ENCODE measurements at places on chromosomes 5 and 9. TPM values are rescaled to one million over a fixed set of nuclear protein-coding genes. Genes with fewer than 3 reads are reported as not detected.

The ERP44 gene
- 22.3 TPM for total RNA-seq

The ARHGEF28 gene
- 66.3 TPM for total RNA-seq

The PHYHD1 gene
- 59.0 TPM for total RNA-seq

The LEAP2 gene
- 1.5 TPM for total RNA-seq

The AHRR gene
- 1.7 TPM for total RNA-seq

The MAMDC2 gene
- total RNA-seq = 7.1 TPM

The GPR151 gene
- not detected for total RNA-seq

The ECM2 gene
- total RNA-seq = 7.6 TPM

The UIMC1 gene
- 37.9 TPM for total RNA-seq

The FABP6 gene
- not detected for total RNA-seq

The CAMK2A gene
- total RNA-seq = 0.28 TPM

The SH3PXD2B gene
- 22.8 TPM for total RNA-seq

The TESK1 gene
- 35.8 TPM for total RNA-seq

The ABITRAM gene
- 11.7 TPM for total RNA-seq

DNA sequence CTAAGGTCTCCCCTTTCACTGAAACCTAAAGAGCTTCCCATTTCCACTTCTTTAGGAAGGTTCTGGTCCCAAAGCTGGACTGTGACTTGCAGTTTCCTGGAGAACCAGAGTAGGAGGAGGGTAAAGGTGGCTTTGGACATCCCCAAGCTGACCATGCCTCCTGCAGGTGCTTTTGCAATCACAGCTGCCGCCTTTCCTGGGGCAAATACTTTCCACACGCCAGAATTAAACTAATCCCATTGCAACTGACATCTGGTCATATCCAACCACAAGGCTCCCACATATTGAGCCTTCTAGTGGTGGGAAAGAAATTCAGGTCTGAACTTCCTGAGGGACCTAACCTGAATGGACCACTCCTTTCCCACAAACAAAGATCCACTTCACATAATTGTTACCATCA, 92.7 kb downstream of the NRG2 start:
- H3K36me3 ChIP-seq = no peaks in the 10 kb centered on the region
- no peaks in the 10 kb centered on the region for H3K4me1 ChIP-seq
- no peak overlapping the region for H3K27ac ChIP-seq
- H3K27me3 ChIP-seq = no peaks in the 10 kb centered on the region
- no peak for DNase-seq

DNA sequence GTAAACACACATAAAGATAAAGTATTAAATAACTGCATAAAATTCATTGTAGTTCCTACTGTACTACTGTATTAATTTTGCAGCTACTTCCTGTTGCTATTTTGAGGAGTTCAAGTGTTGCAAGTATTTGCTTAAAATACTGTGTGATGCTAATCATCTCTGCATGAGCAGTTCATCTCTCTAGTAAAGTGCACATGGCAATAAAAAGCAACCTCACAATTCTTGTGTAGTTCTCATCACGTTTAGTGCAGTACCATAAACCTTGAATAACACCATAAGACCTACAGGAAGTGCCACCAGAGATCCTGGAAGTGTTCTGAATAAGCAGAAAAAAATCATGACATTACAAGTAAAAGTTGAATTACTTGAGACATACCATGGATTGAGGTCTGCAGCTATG, 34.6 kb downstream of the CPLANE1 start:
- no peaks in the 10 kb centered on the region for H3K4me1 ChIP-seq
- no peak overlapping the region for H3K27ac ChIP-seq
- no peak overlapping the region for H3K4me3 ChIP-seq
- no peaks in the 10 kb centered on the region for H3K27me3 ChIP-seq
- H3K36me3 ChIP-seq = peaks cover 16% of the 10 kb centered on the region
- DNase-seq = no peak

DNA sequence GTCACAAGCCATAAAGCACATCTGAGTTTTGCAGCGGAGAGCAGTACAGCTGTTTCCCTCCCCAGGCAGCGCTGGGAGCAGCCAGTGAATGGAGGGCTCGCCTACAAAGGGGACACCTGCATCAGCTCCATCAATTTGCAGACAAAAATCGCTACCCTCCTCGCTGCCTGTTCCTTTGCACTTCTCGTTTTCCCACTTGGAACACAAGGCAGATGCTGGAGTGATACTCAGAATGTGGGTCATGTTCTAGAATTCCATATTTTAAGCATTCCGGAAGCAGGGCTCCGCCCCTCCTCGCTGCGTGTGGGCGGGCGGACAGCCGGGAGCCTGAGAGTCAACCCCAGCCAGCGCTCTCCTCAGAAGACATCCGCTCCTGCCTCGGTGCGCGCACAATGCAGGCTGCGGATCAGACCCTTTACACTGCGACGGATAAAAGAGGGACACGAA, 92.1 kb downstream of the LMNB1 start:
- H3K27ac ChIP-seq = no peak overlapping the region
- no peaks in the 10 kb centered on the region for H3K4me1 ChIP-seq
- peak overlapping the region; percentile 37 for H3K4me3 ChIP-seq
- H3K36me3 ChIP-seq = no peaks in the 10 kb centered on the region
- DNase-seq = peak; percentile 89

DNA sequence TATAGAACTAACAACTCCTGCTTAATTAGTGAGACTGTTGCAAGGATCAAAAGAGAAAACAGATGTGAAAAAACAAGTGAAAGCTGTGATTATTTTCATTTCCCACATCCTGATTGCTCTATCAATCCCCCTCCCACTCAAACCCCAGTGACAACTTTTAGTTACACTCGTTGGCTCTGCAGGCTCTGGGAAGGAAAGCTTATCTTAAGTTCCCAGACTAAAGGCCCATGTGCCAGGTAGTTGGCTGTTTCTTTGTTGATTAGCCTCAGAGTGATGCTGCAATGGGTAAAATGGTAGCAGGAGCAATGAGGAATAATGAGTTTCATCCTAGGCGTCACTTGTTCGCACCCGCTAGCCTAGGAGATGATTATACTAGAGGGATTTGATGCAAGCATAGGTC, 133.3 kb upstream of the IFNE start:
- no peaks in the 10 kb centered on the region for H3K4me1 ChIP-seq
- H3K27ac ChIP-seq = no peak overlapping the region
- H3K27me3 ChIP-seq = no peaks in the 10 kb centered on the region
- no peak for DNase-seq
- H3K36me3 ChIP-seq = no peaks in the 10 kb centered on the region

DNA sequence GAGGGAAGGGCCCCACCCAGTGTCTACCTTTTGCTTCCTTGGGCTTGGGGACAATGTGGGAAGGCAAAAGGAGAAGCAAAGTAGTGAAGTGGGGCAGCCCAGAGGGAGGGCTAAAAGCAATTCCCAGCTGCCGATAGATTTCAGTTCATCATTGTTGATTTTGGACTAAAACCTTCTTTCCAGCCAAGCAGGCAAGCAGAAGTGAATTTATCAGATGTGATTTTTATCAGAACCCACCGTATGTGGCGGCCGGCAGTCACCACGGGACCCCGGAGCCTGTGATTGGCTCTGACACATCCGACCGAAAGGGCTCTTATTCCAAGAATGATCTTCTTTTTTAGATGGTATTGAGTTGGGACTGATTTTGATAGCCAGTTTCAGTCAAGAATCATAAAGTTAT, 559.9 kb downstream of the PSAT1 start:
- no peaks in the 10 kb centered on the region for H3K4me1 ChIP-seq
- H3K4me3 ChIP-seq = no peak overlapping the region
- H3K27me3 ChIP-seq = no peaks in the 10 kb centered on the region
- no peaks in the 10 kb centered on the region for H3K36me3 ChIP-seq

GRCh38 chr5:158287643-158288271, 428.8 kb upstream of the CLINT1 start:
- no peak overlapping the region for H3K27ac ChIP-seq
- DNase-seq = peak; percentile 49
- H3K27me3 ChIP-seq = no peaks in the 10 kb centered on the region
- H3K4me3 ChIP-seq = no peak overlapping the region
- no peaks in the 10 kb centered on the region for H3K4me1 ChIP-seq

DNA sequence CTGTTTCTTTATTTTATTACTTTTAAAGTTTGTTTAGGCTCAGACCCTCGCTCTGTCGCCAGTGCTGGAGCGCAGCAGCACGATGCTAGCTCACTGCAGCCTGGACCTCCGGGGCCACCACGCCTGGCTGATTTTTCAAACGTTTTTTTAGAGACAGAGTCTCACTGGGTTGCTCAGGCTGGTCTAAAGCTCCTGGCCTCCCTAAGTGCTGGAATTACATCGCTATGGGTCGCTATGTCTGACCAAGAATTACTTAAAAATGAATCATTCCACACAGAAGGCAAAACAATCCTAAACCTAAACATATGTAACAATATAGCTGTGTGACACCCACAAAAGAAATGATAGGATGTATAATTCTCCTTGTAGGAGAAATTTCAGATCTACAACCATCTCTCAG, 86.9 kb upstream of the SIMC1 start:
- H3K27me3 ChIP-seq = no peaks in the 10 kb centered on the region
- H3K4me1 ChIP-seq = no peaks in the 10 kb centered on the region
- peak; percentile 60 for DNase-seq
- no peaks in the 10 kb centered on the region for H3K36me3 ChIP-seq
- H3K27ac ChIP-seq = no peak overlapping the region

- H3K4me3 ChIP-seq = no peak overlapping the region
- H3K27me3 ChIP-seq = no peaks in the 10 kb centered on the region
- H3K36me3 ChIP-seq = no peaks in the 10 kb centered on the region
- no peak for DNase-seq
- H3K4me1 ChIP-seq = no peaks in the 10 kb centered on the region
These were observed 880.6 kb upstream of the DMAC1 start for GRCh38 chr9:8680157-8680556.

- H3K27me3 ChIP-seq = no peaks in the 10 kb centered on the region
- DNase-seq = no peak
- no peak overlapping the region for H3K27ac ChIP-seq
- H3K36me3 ChIP-seq = no peaks in the 10 kb centered on the region
- no peaks in the 10 kb centered on the region for H3K4me1 ChIP-seq
These were observed 15.7 kb downstream of the TPPP start for GRCh38 chr5:677131-678101.

- peaks cover 16% of the 10 kb centered on the region for H3K4me1 ChIP-seq
- no peaks in the 10 kb centered on the region for H3K27me3 ChIP-seq
- DNase-seq = no peak
- H3K27ac ChIP-seq = no peak overlapping the region
- no peaks in the 10 kb centered on the region for H3K36me3 ChIP-seq
These were observed 57.6 kb downstream of the RAPGEF1 start for GRCh38 chr9:131682261-131682660.

- H3K4me3 ChIP-seq = no peak overlapping the region
- H3K27ac ChIP-seq = no peak overlapping the region
- H3K36me3 ChIP-seq = no peaks in the 10 kb centered on the region
- H3K4me1 ChIP-seq = no peaks in the 10 kb centered on the region
- no peak for DNase-seq
These were observed 154.8 kb downstream of the SIL1 start for GRCh38 chr5:139043157-139043905.

GRCh38 chr5:88679638-88680037, 203.3 kb downstream of the MEF2C start:
- no peaks in the 10 kb centered on the region for H3K4me1 ChIP-seq
- no peak overlapping the region for H3K4me3 ChIP-seq
- no peaks in the 10 kb centered on the region for H3K36me3 ChIP-seq

- no peaks in the 10 kb centered on the region for H3K36me3 ChIP-seq
These were observed 887 bp upstream of the MAP3K1 start for GRCh38 chr5:56814361-56814962.

GRCh38 chr9:2655411-2655901, 33.9 kb downstream of the VLDLR start:
- no peak for DNase-seq
- H3K27ac ChIP-seq = no peak overlapping the region
- H3K27me3 ChIP-seq = no peaks in the 10 kb centered on the region
- no peaks in the 10 kb centered on the region for H3K4me1 ChIP-seq
- no peak overlapping the region for H3K4me3 ChIP-seq

GRCh38 chr5:50302815-50303490, 138.1 kb downstream of the EMB start:
- H3K27ac ChIP-seq = no peak overlapping the region
- no peak for DNase-seq
- no peaks in the 10 kb centered on the region for H3K4me1 ChIP-seq
- no peaks in the 10 kb centered on the region for H3K27me3 ChIP-seq
- H3K36me3 ChIP-seq = no peaks in the 10 kb centered on the region
- H3K4me3 ChIP-seq = no peak overlapping the region

- H3K4me3 ChIP-seq = no peak overlapping the region
- H3K4me1 ChIP-seq = peaks cover 5% of the 10 kb centered on the region
- no peak overlapping the region for H3K27ac ChIP-seq
- peaks cover under 1% of the 10 kb centered on the region for H3K27me3 ChIP-seq
These were observed 6.2 kb upstream of the TRIM7 start for GRCh38 chr5:181211208-181211607.

GRCh38 chr5:10588779-10589447, 25.0 kb downstream of the ANKRD33B start:
- H3K27me3 ChIP-seq = no peaks in the 10 kb centered on the region
- H3K4me3 ChIP-seq = no peak overlapping the region
- H3K4me1 ChIP-seq = peaks cover 3% of the 10 kb centered on the region
- no peaks in the 10 kb centered on the region for H3K36me3 ChIP-seq
- no peak overlapping the region for H3K27ac ChIP-seq

GRCh38 chr5:79263-79662, 12.7 kb upstream of the PLEKHG4B start:
- no peak for DNase-seq
- no peaks in the 10 kb centered on the region for H3K36me3 ChIP-seq
- H3K27ac ChIP-seq = no peak overlapping the region
- no peaks in the 10 kb centered on the region for H3K4me1 ChIP-seq
- no peaks in the 10 kb centered on the region for H3K27me3 ChIP-seq

- no peaks in the 10 kb centered on the region for H3K4me1 ChIP-seq
- no peak for DNase-seq
- H3K36me3 ChIP-seq = no peaks in the 10 kb centered on the region
- H3K27ac ChIP-seq = no peak overlapping the region
- H3K4me3 ChIP-seq = no peak overlapping the region
These were observed 15.4 kb downstream of the ANKRD34B start for GRCh38 chr5:80554646-80555045.

DNA sequence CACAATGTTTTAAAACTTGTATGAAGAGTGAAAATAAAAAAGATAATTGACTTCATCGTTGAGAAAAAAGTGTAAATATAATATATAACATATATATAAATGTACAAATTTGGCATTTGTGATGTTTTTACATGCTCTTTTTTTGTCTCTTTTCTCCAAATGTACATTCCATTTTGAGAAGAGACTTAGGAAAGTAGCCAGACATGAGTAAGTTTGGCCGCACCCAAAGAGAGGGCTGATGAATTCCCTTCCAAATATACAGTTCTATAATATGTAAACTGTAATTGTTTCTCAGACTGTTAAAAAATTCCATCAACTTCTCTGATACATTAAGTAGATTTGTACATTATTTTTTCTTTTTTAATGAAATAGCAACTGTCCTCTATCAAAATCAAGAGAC, 193.2 kb upstream of the MAP3K1 start:
- no peaks in the 10 kb centered on the region for H3K27me3 ChIP-seq
- H3K4me1 ChIP-seq = no peaks in the 10 kb centered on the region
- no peak overlapping the region for H3K27ac ChIP-seq
